Posterior cingulate gyrus (tissue), 11 donors: ENCODE measurements at places on chromosomes 2 and 18.
A peak's percentile ranks its signal among the peaks of the same experiment; 100 is the strongest.

GRCh38 chr2:10091182-10091888 is 11.1 kb upstream of the CYS1 start:
- DNase-seq, result no peak

- DNase-seq, result no peak
Measured at GRCh38 chr2:66888246-66888645, 453.3 kb downstream of the MEIS1 start.

DNA sequence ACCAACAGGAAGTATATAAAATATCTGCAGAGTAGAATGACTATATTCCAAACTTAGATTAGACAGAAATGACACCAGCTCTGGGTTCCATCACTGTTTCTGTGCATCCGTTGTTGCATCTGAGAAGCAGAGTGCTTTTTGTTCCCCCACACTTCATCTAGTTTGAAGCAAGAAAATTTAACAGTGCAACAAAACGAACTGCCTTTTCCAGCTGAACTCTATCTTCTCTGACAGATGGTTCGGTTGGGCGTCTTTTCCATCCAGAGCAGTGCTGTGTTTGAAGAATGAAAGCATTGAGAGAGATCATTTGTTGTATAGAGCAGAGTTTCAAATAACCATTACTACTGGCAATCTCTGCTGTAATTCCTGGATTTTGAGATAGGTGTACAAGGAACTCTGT is 757.5 kb downstream of the DPP10 start:
- DNase-seq, result no peak

DNA sequence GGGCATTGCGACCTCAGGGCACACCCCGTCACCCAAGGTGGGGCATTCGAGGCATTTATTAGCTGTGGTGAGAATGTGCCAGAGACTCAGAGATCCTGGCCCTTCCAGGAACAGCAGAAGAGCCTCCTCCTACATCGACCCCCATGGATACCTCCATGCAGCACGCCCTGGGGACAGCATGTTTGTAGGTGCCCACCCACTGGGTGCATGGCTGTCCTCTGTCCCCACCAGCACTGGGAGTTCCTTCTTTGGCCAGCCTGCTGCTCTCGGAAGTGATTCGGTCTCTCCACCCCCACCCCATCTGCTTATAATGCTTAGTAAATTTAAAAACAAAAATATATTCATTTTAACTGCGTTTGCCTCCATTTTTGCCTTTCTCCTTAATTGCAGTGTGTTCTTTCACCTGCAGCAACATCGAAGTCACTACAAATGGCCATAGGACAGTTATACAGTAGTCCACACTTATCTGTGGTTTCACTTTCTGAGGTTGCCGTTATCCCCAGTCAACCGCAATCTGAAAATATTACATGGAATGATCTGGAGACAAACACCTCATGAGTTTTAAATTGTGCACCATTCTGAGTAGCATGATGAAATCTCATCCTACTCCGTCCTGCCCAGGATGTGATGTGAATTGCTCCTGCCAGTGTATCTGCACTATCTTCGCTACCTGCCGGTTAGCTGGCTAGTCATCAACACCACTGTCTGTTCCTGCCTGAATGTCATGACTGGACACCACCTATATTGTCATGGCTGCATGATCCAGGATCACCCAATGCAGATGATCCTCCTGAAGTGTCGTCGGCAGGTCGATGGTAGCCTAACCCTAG is 29.6 kb upstream of the ZCCHC2 start:
- DNase-seq, result no peak

- no peak for DNase-seq
Measured at GRCh38 chr2:108911807-108912628, 77.0 kb downstream of the EDAR start.

DNA sequence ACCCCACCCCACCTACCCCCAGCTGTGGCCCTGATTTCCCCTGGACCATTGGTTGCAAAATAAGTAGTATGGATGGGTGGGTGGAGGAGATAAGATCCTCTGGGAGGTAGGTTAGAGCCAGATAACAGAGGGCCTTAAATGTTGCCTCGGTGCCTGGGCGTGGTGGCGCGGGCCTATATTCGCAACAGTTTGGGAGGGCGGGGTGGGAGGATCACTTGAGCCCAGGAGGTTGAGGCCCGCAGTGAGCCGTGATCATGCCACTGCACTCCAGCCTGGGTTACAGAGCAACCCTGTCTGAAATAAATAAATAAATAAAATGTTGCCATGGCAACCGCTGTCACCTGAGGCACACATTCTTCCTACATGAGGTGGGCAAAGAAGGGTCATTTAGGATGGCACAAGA is 103.3 kb upstream of the GATA6 start:
- DNase-seq, result no peak

DNA sequence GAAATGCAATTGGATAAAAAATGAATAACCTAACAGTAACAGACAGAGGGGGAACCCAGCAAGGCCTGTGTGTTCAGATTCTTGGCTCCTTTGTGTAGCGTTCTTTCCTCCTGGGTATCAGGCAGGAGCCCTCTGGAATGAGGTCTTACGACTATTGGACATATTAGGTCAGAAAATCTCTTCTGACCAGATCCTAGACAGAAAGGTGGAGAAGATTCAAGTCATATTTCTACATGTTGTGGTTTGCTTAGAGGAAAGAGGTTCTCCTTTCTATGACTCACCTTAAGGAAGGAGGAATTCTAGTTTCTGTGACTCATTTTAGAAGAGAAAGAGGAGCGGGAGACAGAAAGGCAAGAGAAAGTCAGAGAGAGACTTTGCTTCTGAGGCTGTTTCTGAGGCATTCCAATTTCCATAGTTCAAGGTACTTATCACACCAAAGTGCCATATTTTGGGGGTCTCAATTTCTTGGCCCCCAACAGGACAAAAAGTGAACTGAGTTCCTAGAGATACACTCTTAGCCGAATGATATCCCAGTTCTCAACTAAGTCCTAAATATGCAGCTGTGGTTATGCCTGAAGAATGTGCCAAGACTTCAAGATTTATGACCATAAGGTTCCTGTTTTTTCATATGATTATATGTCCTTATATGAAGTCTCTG is 618.6 kb downstream of the ZEB2 start:
- DNase-seq, result no peak

DNA sequence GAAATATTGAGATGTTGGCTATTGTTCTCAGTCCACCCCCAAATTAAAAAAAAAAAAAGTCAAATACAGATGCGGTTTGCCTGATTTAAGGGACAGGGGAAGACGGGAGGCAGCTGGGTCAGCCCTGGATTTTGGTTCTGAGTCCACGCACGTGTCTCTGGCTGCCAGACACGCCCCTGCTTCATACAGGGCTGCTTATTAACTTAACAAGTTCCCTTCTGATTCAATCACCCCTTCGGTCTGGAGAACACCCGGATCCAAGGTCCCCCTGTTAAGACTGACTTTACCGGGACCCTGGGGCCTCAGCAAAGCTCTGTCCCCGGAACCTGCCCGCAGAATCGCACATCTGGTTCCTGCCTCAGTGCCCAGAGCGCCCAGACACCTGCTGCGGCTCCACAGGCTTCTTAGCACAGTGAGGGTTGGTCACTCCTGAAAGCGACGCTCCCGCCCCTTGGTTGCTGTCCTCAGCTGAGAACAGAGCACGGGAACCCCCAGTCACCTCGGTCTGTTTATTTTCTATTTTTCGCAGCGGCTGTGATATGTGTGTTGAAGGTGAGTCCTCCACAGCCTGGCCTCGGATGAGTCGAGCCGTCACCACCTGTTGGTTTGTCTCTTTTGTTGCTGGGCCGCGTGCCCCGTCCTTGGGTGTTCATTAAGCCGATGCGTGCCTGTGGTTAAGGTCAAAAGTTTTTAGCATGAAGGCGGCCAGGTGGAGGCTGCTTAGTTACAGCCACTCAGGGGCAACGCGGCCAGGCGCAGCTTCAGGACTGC is 57.2 kb downstream of the RTP5 start:
- peak; percentile 72 for DNase-seq

DNA sequence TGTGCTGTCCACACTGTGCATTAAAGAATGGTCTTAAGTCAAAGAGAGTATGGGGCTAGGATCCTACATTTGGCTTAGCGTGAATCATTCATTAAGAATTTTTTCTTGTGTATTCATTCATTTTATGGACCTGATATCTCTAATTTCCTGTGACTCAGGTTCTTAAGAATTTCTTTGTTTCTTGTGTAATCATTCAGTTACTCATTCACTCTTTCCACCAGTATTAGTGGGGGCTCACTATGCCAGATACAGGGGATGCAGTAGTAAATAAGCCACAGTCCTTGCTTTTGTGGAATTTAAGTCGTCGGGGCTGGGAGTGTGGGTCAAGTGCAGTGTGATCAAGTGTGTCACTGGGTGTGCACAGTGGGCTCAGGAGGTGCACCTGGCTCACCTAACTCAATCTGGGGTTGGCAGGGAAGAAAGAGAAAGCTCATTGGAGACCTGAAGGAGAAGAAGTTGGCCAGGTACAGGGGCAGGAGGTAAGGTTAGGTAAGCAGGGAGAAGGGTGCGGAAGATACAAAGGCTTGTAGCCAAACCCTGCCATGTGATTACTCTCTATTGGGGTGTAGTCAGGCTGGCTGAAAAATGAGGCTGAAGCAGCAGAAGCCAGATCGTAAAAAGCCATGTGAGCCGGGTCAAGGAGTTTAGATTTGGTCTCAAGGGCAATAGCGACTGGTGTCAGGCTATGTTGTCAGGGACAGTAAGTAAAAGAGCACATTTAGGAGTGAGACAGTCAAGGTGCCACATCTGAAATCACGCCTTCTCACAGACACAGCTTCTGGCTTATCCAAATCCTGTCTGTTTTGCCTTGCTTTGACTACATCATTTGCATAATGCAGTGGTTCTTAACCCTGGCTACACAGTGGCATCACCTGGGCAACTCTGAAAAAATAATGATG is 67.2 kb downstream of the KCTD1 start:
- no peak for DNase-seq

- DNase-seq, result no peak
Measured at GRCh38 chr2:112199188-112199587, 55.7 kb downstream of the ZC3H8 start.

DNA sequence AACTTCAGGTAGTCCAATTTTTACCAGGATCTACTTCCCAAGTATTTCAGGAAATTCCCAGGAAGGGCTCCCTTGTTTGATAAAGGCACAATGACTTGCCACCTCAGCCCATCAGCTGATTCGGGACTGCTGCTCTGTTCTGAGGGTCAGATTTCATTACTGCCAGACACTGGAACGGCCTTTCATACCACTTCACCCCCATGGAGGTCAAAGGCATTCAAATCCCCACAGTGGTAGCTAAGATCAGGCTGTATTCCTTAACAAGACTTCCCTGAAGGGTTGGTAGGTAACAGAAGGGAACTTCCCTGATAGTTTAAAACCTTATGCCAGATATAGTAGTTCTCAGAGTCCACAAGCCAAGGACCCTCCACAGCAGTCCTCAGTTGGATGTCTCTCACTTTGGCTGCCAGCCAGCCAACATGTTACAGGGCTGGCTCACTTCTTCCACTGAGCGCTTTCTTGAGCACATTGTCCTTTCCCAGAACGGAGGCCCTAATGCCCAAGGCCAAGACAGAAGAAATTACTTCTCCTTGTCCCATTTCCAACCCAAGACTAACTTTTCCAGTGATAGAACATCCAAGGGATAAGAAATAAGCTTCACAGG is 40.0 kb upstream of the GLS start:
- no peak for DNase-seq

GRCh38 chr18:59352250-59352855 is 6.7 kb downstream of the LMAN1 start:
- DNase-seq, result no peak

DNA sequence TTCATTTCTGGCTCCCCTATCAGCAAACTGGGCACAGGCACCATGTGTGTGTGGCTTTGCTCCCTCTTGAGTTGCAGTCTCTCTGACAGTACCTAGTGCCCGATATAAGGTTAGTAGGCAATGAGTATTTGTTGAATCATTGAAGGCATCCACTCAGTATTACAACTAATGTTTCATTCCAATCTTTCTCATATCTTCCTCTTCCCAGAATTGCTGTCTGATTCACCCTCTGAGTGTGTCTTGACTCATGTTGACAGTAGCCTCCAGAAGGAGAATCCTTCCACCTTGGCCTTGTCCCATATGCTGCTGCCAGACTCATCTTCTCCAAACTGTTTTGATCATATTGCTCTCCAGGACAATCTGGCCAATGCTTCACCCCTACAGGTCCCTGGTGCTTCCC is 202.5 kb downstream of the LRRTM1 start:
- DNase-seq, result no peak

- no peak for DNase-seq
Measured at GRCh38 chr2:96625571-96626552, 12.2 kb downstream of the KANSL3 start.

GRCh38 chr2:241770936-241771285 is 5.7 kb upstream of the GAL3ST2 start:
- no peak for DNase-seq

- no peak for DNase-seq
Measured at GRCh38 chr2:109348671-109349502, 219.9 kb downstream of the SH3RF3 start.
